ENCODE measurements at places on chromosomes 2 and 18.

DNA sequence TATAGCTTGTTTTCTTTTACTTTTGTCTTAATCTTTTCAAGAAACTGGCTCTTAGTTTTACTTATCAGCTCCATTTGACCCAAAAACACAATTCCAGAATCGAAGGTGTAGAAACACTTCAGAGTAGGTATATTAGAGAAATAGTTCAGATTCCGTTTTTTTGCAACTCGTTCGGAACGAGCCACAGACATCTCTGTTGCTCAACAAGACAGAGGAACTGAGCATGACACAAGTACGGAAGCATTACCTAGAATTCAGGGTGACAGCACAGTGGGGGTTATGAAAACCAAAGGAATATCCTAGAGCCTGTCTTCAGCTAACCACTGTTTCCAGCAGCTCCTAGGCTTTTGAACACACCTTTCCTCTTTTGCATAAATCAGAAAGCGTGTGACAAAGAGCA, 5.0 kb downstream of the HRH4 start:
- no peak for DNase-seq

DNA sequence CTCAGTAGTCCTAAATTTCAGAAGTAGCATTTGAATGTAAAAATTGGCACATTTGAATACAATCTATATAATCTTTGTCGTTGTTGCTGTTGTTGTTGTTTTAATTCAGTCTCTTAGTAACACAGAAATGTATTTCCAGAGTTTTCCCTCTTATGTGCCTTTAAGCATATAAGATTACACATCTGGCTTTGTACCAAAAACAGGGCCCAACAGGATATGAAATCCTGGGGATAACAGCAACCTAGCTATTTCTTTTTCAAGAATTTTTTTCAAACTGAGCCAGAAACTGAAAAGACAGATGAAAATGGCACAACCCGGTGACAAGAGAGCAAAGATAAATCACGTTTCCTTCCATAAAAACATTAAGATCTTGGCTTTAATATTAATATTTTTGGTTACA, 906.7 kb downstream of the NRXN1 start:
- no peak for DNase-seq

DNA sequence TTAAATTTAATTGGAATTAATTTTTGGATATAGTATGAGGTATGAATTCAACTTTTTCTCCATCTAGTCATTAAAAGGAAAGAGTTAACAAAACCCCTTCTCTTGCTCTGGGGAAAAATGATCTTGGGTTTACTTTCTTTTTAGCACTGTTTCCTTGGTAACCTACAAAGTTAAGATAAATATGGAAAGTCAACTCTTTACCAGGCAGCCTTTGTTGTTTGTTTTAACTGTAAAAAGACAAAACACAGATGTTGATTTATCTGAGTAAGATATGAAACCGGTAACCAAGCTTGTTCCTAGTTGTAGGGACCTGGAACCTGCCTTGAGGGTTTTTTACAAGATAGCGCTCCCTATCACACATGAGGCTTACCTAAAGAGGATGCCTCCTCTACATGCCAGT, 10.1 kb upstream of the SANBR start:
- no peak for DNase-seq

- DNase-seq, result no peak
Observed at GRCh38 chr2:127101048-127101611, 5.8 kb downstream of the BIN1 start.

DNA sequence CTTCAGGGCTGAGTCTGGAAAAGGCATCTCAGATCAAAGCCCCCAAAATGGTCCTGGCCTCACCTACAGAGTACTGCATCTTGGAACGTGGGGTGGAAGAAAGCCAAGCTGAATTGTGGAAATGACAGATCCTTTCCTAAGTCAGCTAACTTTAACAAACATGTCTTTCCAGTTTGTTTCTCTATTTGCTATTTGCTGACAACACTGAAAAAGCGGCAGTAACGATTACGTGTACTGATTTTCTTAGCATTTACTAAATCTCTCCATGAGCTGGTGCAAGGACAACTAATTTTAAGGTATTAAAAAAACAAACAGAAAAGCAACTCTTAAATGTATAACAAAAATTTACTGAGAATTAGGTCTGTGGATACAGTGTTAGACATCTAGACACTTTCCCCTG, 1.1 kb downstream of the HIBCH start:
- no peak for DNase-seq
